Panc1 (cell line): ENCODE measurements at places on chromosomes 12 and 14.

DNA sequence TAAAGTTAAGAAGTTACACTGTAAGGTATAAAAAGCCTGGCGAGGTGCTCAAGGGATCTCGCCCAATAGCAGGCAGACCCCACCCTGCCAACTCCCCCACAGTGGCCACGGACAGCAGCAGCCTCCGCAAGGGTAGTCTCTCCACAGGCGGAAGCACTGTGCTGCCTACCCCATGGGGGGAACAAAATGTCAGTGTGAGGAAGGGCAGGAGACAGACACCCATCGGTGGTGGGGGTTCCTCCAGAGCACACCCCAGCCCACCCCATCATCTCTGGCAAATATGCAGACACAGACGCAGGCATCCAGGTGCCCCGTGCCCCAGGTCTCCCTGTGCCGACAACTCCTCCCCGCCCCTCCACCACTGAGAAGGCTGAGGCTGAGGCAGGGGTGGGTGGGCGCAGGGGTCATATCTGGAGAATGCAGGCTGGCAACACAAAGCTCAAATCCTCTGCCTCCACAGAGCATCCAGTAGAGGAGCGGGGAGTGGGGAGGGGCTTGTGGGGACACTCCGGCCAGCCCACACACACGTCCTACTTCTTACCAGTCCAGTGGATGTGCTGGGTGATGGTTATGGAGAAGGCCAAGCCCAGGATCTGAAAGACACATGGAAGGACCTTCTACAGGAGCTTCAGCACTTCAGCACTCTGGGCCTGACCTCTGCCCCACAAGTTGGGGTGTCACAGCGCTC, 68.3 kb upstream of the DDX11 start:
- no peak for DNase-seq

GRCh38 chr12:818733-819132, 66.4 kb downstream of the WNK1 start:
- no peak for DNase-seq

- DNase-seq = no peak
These were observed 1321.2 kb upstream of the SEL1L start for GRCh38 chr14:82854901-82855300.

- no peak for DNase-seq
These were observed 36.0 kb upstream of the PPP4R3A start for GRCh38 chr14:91545946-91546716.

GRCh38 chr12:105948331-105948730, 190.4 kb downstream of the NUAK1 start:
- DNase-seq = no peak

GRCh38 chr12:83010169-83010804, 323.6 kb downstream of the TMTC2 start:
- DNase-seq = no peak

DNA sequence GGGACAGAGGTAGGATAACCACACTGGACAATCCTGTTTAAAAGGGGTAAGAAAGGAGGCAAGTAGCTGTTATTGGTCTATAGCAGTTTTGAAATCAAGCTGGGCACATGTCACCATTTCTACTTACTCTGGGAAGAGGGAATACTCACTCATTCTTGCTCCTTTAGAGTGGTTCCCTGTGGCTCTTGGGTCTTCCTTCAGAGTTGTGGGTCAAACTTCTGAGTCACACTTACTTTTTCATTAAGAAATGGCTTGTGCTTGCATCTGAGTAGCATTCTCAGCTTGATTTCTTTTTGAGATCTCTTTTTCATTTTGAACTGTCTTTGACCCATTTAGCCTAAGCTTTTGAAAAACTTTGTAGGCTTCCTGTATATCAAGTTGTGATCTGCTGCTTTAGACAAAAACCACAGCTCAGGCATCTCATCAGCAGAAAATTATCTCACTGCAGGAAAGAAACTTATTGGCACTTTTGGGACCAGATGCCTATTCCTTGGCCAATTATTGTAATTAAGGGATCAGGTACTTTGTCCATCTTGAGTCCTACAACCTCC, 122.2 kb downstream of the AEBP2 start:
- no peak for DNase-seq

DNA sequence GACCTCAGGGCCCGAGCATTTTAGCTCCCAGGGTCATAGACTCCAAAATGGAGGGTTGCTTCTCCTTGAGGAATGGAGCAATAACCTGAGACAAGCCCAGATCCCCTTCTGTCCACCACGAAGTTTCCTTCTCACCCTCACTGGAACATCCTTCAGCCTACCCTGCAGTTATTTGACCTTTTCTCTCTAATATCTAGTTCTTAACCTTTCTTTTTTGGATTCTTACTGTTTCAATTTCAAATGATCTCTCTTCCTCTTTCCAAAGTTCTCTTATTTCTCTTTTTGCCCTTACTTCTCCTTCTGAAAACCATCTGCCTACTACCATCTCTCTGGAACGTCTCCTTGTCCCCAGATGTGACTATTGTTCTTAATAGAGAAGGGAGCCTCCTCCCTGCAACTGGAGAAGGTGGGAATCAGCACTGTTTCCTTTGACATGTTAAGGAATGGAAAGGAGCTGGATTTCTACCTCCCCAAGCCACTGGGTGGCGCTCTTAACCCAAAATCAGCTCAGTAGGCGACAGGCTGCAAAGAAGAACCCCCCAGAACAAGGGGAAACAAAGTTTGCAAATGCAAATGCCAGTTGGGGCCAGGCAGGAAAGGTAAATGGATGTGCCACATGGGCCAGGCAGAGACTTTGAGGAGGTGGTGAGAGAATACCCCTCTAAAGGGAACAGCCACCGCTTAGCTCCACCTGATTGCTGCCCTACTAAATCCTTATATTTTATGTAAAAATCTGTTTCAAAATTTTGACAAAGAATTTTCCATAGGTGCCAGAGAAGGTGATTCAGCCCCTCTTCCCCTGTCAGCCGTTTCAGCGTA, 22.4 kb upstream of the PDE1B start:
- peak; percentile 15 for DNase-seq

DNA sequence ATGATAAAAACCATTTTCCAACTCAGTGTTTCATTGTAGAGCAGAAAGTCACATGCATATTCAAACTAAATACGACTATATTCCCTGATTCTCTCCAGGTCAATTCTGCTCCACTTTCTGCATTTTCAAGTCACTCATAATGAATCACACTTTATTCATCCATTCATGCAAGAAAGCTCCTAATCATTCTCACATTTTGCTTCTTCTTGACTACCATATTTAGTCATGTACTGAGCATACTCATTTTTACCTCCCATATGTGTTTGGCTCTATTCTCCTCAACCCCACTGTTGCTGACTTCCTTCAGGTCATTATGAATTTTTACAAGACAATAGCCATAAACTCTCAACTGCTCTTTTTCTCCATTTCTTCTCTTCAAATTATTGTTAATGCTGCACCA, 43.4 kb upstream of the PIK3C2G start:
- no peak for DNase-seq

- DNase-seq = no peak
These were observed 55.6 kb downstream of the LGMN start for GRCh38 chr14:92692822-92693226.

DNA sequence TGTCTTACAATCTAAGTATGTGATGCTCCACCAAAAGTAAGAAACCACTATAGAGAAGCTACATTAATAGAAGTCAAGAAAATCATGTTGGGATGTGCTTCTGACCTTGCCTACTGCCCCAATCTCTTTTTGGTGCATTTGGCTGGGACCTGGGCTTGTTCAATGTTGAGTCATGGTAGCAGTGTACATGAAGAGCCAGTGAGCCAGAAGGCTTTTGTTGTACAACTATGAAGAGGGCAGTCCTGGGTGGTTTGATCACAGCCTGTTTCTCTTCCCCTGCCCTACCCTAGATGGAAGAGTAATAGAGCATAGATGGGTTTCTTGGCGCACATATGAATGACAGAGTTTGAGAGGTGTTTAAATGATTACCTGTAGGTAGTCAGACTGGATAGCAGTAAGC, 56.4 kb downstream of the UBR7 start:
- DNase-seq = no peak

DNA sequence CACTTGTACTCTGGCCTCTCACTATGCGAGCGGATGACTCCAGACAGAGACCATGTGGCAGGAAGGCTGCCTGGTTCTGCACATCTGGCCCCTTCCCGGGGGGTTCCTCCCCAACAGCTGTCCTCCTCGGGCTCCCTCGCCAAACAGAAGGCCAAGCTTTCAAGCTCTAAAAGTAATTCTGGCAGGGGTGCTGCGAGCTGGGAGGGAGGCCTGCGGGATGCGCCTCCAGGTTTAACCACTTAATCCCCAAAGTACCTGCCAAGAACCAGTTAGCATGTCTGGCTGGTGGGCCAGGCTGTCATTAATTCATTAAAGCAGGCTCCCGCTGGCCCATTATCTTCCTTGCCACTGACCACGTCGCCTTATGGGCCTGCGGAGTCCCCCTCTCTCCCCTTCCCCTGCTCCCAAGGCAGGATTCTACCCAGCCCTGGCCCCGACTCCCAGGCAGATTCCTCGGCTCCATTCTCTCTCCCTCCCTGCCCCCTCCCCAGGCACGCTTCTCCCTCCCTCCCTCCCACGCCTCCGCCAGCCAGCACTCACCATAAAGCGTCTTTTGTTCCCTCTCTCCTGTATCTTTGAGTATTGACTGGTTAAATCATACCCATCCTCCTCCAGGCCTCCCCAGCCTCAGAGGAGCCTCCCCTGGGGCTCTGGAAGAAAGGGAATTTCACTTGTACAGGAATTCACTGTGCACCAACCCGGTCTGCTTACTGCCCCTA, 4.9 kb downstream of the HRK start:
- DNase-seq = no peak

- DNase-seq = no peak
These were observed 774.7 kb downstream of the C12orf50 start for GRCh38 chr12:87254381-87255030.

DNA sequence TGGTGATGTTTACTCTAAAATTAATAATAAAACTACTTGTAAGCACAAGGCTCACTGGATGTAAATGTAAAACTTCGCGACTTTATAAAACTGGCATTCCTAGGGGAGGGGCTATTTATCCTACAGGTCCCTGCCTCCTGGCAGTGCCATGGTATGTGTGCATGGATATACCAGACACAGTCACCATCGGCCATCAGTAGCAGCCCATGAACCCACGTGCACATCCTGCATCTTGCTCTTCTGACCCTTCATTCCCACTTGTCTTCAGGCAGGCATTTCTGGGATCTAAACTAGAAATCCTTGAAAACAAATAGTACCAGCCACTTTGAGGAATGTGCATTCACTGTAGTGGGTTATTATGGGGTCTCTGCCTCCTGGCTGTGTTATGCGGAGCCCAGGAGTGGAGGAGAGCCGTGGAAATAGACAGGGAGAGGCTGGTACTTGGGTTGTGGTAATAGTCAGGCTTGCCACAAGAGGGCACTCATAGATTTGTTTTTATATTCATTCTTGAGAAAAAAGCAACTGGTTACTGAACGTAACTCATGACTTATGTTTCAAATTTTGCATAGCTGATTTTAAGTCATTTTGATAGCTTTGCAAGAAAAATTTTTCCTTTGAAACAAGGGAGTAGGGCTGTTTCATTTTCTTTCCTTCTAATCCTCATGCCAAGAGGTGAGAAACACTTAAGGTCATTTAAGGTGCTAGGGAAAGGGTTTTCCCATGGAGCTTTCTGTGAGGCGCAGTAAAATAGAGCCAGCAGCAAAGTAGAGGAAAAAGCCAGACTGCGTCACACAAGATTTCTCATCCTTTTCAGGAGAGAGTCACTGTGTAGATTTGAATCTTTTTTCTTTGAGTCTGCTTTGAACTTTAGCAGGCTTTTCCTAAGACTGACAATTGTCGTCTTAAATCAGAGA, 17.4 kb upstream of the GALNT16 start:
- peak; percentile 33 for DNase-seq

DNA sequence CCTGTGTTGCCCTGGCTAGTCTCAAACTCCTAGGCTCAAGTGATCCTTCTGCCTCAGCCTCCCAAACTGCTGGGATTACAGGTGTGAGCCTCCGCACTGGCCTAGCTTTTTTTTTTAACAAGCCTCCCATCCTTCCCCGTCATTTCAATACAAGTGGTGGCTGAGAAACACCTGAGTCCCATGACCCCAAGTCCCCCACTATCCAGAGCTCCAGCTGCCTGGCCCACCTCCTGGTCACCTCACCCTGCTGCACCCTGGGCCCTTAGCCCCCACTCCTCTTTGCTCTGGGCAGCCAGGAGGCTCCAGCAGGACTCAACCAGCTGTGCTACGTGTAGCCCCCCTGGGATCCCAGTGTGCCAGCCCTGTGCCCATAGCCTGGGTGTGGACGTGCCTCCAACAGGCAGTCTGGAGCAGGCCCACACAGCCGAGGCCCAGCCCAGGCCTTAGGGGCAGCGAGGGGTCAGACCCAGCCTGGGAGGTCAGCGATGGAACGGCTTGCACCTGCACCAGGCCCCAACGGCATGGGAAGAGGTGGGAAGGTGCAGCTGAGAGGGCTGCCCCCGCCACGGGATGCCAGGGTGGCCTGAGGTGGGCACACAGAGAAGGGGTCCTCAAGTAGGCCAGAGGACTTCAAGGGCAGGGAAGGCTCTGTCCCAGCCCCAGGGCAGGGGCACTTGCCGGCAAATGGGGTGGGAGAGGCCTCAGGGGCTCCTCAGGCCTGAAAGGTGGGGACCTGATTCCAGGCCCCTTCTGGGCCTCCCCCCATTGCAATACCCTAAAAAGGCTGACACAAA, 6.5 kb downstream of the AHNAK2 start:
- no peak for DNase-seq

DNA sequence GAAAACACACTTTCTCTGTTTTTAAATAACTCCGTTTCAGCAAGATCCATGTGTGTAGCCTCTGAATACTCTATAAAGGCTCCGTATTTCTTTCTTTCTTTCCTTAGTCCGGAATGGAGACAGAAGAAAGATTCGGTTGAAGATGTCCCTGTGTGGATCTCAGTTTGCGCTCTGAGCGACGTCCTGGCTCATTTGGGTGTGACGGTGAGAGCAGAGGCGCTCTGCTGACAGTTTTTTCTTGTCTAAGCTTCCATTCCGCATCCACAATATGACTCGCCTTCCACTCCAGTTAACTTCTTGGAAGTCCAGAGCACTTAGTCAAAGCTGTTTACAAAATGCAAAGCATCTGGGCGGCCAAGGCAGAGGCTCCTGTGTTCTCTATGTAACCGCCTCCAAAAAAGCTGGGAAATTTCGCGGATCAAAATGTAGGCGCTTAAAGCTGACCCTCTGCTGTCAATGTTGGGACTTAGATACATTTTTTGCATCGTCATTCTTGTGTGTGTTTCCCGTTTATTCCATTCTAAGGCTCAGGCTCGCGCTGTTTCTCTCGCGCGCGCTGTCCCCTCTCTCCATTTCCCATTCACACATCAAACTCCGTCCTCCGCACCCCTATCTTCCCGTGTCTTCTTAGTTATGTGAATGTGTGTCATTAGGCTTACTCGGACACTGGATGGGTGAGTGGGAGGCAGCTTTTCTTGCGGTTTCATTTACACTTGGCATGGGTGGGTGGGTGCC, 880 bp upstream of the FLRT2 start:
- no peak for DNase-seq

DNA sequence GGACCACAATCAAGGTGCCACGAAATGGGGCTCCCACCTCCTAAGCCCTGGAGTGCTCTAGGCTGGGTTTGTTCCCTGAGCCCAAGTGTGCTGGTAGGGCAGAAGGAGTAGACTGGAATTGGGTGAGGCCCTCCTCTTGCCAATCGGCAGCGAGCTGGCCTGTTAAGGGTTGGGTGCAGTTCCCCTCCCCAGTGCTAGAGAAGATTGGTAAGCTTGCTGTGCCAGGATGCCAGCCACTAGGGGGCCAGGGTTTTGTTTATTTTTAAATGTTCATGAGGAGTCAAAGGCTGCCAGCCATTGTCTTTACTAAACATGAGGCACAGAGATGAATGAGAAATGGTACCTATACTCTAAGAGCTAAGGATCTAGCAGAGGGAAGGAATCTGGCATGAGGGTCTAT, 79.7 kb downstream of the SPTB start:
- DNase-seq = no peak
